ENCODE measurements at places on chromosomes 7 and 10.

DNA sequence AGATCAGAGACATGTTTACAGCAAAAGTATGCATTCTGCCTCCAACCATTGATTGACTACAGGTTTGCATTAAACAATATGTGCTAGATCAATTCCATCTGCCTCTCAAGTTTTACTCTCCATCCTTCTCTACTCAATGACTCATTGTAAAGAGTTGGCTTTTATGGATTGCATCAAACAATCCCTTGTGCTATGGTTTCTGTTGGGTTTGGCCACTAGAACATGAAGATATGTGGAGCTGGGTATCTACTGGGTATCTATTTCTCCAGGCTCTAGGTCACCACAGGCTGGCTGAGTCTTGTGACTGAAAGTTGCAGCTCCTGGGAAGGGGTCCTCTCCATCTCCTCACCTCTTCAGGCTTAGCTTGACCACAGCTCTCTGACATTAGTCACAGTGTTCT lies 204.7 kb downstream of the DGKI start:
- no peak for DNase-seq

DNA sequence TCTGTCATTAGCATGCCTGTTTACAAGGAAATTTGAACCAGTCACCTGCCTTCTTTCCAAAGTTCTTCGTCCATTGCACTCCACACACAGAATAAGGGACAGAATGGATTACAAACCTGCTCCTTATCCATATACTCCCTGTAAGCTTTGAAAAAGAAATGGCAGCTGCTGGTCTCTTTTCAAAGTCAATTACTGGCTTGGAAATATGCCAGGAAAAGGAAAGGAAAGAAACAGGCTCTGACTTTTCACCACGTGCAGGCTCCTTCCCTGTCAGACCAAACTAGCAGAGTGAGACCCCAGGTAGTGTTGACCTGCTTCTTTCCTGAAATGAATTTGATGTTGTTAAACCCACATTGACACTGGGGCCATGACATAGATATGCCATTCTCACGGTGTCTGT lies 84.5 kb downstream of the LHFPL3 start:
- DNase-seq: no peak

DNA sequence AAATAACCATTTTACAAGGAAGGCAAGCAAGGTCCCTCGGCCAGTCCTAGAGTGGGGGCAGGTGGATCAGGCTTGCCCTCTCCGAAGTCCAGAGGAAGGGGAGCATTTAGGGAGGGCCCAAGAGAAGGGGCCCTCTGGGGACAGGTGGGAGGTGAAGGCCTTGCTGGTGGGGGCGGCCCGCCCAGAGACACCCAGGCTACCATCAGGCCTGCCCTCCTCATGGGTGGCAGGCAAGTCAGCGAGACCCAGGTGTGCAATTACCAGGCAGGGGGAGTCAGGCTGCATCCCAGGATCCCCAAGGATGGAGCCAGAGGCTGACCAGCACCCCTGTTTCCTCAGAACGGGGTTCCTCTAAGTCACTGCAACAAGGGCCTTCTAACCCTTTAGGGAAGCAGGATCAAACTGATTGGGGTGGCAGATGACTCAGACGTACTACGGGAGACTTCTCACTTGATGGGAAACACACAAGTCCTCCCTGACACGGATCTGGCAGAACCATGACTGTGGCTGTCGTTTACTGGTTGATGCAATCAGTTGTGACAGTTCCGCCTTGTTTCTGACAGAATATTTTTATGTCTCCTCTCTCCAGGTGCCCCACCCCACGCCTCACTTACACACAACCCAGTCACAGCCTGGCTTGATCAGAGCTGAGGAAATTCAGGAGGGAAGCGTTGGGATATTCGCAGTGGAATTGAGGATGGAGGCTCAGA lies 8.2 kb downstream of the LOXL4 start:
- DNase-seq: peak; percentile 87

DNA sequence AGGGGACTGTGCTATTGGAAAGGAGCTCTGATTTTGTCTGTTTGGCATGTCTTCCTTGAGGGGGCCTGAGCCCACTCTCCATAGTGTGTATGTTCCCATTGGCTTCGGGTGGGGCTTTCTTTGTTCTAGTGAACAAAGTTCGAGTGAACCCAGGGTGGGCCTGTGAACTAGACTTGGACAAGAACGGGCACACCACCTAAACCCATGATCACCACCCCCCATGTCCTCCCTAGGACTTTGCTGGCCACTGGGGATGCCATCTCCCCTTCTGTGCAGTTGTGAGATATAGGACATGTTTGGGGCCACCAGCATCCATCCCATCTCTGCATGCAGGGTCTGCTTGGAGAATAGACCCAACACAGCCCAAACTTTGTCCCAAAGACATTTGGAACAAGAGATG lies 195.5 kb upstream of the LYZL2 start:
- no peak for DNase-seq

Data from inflammatory macrophage treated with lipopolysaccharide for 4 hours (primary cell).